Right lung (tissue), 10 donors: ENCODE measurements at places on chromosomes 4 and X.
A peak's percentile ranks its signal among the peaks of the same experiment; 100 is the strongest.

- no peak for DNase-seq
These were observed 440.3 kb downstream of the ZIC3 start for GRCh38 chrX:138006180-138006579.

DNA sequence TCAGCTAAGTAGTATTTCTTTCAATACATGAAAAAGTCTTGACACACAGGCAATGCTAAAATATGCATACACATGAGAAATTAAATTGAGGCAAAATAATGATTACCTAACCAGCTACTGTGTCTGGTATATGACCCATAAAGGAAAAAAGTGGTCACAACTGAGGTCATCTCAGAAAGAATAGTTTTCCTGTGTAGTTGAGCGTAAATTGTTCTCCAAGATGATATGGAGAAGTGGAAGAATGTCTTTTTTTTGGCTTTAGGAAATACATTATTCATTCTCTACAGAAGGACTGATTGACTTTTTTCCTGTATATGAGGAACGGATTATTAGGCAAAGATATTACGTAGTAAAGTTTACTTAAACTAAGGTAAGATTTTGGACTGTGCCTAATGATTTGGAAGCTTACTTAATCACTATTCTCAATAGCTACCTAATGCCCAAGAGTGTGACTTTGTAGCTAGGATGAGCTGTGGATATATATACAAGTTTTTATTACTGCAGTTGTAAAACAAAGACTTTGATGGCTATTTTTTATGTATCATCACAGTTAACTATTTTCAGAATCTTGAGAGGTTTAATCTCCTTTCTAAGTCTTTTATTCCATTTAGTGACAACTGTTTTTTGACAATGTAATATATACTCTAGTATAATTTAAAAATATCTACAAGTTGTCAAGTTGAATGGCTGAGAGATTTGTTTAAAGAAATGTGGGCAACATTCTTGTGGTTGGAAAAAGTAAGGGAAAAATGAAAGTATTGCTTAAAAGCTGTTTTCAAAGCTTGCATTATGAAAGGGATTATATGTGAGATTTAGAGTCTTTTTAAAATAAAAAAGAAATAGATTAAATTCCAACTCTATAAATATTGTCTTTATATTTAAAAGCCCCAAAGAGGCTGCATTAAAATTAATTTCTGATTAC lies 100.2 kb downstream of the PDLIM5 start:
- no peak for DNase-seq

- no peak for DNase-seq
These were observed 95.8 kb downstream of the GEMIN8 start for GRCh38 chrX:13933851-13934250.

- DNase-seq: peak; percentile 30
These were observed 28.3 kb downstream of the CHRNA9 start for GRCh38 chr4:40363382-40363920.

DNA sequence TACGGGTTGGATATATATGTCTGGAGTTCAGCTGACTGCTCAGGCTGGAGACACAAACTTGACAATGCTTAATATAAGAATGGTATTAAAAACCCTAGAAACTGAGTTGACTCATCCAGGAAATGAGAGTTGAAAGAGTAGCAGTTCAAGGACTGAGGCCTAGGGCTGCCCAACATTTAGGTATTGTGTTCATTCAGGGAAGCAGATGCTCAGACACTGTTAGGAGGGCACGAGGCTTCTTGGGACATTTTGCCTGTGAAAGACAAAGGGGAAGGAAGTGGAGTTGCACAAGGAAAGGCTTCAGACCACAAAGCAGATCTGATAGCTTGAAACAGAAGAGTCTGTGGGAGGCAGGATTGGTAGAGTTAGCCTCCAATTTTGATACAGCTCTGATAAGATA lies 52.0 kb upstream of the HS3ST1 start:
- no peak for DNase-seq

DNA sequence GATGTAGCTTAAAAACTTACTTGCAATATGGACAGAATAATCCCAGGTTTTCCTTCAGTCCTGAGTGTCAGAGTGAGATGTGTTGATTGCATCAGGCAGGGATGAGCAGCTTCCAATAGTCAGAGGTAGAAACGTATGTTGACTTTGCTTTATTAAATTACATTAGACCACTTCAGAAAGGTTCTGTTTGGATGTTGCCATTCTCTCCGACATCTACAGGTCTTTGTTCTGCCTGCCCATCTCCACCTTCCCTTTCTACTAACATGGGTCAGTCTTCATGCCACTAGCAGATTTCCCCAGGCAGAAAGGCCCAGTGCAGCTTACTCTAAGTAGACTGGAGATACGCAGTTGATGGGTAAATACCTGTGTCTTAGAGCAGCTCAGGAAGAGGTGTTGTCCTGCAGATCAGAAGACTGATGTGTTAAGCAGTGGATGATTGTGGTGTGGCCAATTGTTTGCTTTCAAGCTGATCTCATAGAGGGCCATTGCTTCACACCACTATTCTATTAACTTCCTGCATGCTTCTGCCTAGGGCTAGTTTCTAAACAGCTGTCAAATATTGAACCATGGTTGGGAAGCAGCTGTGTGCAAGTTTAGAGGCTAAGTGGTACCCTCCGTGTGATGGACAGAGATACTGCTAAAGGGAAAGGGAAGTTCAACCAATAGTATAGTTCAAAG lies 1.8 kb downstream of the FRMPD4 start:
- no peak for DNase-seq

GRCh38 chr4:169079942-169080827 lies 70.1 kb upstream of the CBR4 start:
- peak; percentile 74 for DNase-seq

DNA sequence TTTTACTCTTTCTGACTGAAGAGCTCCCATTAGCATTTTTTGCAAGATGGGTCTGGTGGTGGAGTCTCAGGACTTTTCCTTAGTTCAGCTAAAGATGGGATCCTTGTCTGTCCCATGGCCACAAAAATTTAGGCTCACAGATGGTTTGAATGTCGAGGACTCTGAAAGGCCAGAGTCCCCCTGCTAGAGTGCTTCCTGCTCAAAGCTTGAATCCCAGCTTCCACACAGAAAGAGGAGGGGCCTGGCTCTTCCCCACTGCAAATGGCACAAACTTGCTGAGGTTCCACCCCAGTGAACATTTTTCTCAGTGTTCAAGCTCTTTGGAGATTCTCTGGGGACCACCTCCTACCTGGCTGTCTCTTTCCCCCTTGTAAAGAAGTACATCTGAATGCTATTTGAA lies 64.7 kb upstream of the UGT2B15 start:
- DNase-seq: no peak

- peak; percentile 44 for DNase-seq
These were observed 108.4 kb downstream of the DOCK11 start for GRCh38 chrX:118603981-118604380.

DNA sequence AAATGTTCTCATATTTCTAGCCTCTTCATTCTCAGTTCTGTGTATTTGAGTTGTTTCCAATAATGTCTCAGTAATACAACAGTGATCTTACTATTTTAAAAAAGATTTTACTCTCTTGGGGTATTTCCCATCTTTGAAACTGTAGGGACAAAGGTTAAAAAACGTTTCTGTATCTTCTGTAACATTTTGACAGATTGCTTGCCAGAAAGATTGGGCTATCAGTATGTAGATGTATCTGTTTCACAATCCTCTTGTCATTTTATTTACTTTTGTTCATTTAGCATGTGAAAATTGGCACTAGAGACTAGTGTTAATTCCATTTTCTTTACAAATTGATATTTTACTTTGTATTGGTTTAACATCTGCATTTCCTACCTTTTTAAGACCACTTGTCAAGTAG lies 6.2 kb upstream of the CXCL9 start:
- DNase-seq: no peak

GRCh38 chrX:150459196-150459595 lies 96.1 kb downstream of the MAMLD1 start:
- no peak for DNase-seq

GRCh38 chrX:121635141-121635540 lies 587.7 kb downstream of the GLUD2 start:
- DNase-seq: no peak

GRCh38 chr4:186151499-186151898 lies 39.9 kb upstream of the CYP4V2 start:
- no peak for DNase-seq

DNA sequence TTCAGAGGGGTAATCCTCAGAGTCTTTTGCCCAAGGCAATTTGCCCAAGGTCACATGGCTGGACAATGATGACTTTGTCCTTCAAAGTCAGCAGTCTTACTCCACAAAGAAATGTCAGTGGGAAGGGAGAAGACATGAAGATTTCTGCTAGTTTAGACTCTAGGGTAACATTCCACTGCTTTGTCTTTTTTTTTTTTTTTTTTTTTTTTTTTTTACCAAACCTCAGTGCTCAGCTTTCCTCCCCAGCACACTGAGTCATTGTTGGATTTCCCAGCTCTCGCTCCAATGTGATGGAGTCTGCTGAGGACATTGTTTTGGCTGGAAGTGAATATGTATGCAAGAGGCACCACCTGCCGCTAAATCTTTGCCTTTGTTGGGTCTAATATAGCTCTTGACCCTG lies 7.2 kb upstream of the C1QTNF7 start:
- DNase-seq: no peak

GRCh38 chrX:40809210-40809609 lies 73.9 kb upstream of the MED14 start:
- no peak for DNase-seq

- DNase-seq: no peak
These were observed 2.7 kb downstream of the PAICS start for GRCh38 chr4:56438766-56439165.

DNA sequence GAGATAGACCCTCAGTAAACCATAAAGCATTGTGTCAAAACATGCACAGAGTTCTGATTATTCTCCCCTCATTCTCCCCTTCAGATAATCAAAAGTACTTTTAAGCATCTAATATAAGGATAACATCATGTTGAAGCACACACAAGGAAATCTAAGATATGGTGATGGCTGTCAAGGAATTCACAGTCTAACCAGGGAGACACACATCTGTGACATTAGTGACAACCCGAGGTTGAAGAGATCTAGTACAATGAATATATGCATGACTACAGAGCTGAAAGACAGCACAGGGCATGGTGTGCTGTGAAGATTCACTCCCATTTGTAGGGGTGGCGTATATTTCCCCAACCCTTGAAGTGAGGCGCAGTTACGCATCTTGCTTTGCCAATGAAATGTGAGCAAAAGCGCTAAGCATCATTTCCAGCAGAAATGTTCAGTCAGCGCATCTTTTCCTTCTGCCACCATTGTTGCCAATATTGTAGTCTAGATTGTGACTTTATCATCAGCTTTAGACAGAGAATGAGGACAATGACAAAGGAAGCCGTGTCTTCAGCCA lies 122.0 kb downstream of the NSUN7 start:
- no peak for DNase-seq

DNA sequence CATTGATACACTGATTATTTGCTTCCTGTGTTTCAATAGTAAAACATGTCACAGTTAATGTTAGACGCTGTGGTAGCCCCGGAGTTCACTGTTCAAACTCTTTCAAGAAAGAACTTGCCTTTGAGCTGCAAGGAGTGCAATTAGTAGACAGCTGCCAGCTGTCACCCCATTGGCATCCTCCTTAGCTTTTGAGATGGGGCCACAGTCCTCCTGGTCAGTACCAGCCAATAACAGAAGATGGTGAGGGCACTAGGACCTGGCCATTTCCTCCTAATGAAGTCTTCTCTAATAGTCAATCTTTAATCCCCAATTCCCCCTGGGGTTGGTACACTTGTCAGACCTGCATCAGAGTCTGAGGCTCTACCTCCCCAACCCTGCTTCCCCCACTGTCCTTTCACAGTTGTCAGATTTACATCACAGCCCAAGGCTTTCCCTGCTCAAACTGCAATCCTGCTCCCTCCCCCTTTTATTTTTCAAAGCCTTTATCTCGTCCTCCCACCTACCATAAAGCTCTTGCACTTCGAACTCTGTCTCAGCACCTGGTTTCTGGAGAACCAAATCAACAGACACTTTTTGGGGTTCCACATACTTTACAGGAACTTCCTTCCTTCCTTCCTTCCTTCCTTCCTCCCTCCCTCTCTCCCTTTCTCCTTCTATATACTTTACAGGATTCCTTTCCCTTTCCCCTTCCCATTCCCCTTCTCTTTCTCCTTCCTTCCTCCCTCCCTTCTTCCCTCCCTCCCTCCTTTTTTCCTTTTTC lies 182.0 kb downstream of the RASL11B start:
- DNase-seq: no peak

DNA sequence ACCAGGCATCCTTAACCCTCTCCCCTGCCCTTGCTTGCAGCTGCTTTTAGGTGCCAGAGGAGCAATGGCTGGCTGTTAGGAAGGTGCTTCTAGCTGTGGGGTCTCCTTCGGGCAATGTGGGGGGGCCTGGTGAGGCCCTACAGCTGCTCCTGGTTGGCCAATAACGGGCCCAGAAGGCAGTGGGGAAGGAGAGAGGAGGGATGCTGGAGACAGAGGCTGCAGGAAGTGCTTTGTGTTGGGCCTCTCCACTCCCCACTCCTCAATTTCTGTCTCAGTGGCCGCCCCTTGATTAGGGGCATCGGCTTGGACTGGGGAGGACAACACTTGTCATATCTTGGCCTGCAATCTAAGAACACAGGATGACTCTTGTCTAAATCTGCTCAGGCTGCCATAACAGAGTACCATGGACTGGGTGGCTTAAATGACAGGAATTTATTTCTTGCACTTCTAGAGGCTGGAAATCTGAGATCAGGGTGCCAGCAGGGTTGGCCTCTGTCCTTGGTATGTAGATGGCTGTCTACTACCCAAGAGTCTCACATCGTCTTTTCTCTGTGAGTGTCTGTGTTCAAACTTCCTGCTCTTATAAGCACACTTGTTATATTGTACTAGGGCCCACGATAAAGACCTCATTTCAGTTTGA lies 374.3 kb downstream of the MID1IP1 start:
- DNase-seq: no peak

DNA sequence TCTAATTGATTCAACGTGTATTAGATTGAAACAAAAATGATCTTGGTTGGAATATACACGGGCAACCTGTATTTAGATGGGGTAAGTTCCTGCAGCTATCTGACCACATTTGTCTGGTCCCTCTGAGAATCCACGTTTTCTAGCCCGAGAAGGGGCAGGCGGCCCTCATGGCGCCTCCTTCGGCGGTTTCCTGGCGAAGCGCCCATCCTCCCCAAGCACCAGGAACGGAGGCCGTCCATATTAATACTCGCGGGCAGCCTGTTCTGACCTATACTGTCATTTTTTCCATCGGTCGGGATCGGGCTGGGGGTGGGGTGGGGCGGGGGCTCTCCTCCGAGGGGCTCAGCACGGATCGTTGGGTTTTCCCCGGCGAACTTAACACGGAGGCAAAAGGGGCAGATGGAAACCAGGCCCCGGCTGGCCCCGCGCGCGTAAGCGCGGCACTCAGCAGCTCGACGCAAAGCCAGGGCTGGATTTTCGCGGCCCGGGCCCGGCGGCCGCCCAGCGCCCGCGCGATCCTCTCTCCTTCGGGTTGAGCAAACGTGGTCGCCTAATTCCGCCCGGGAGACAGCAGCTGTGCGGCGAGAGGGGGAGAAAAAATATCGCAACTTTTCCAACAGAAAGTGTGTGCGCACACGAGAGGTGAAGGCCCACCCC lies 77.2 kb upstream of the BCOR start:
- DNase-seq: no peak
